ENCODE measurements at places on chromosomes 12 and 14.
A peak's percentile ranks its signal among the peaks of the same experiment; 100 is the strongest.

GRCh38 chr12:32482226-32482625, 82.9 kb downstream of the FGD4 start:
- DNase-seq = no peak

DNA sequence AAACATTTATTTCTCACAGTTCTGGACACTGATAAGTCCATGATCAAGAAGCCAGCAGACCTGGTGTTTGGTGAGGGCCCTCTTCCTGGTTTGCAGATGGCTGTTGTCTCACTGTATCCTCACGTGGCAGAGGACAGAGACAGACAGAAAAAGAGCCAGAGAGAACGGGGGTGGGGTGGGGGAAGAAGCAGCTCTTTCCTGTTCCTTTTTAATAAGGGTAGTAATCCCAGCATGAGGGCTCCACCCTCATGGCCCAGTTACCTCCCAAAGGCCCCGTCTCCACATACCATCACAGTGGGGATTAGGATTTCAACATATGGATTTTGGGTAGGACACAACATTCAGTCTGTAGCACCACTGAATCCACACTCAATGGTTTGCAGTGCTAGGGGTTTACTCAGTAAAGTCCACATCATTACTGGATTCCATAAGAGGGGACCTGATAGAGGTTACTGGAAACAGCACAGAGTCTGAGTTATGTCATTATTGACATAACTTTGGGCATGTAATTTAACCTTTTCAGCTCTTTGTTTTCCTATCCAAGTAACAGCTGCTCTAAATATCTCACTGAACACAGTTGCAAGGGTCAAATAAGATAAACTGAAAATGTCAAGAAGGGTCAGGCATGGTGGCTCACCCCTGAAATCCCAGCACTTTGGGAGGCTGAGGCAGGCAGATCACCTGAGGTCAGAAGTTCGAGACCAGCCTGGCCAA, 53.2 kb downstream of the RPAP3 start:
- DNase-seq = no peak

GRCh38 chr12:13164921-13165616, 31.5 kb upstream of the EMP1 start:
- DNase-seq = no peak

- DNase-seq = no peak
Measured at GRCh38 chr12:123726244-123726643, 14.1 kb downstream of the ATP6V0A2 start.

DNA sequence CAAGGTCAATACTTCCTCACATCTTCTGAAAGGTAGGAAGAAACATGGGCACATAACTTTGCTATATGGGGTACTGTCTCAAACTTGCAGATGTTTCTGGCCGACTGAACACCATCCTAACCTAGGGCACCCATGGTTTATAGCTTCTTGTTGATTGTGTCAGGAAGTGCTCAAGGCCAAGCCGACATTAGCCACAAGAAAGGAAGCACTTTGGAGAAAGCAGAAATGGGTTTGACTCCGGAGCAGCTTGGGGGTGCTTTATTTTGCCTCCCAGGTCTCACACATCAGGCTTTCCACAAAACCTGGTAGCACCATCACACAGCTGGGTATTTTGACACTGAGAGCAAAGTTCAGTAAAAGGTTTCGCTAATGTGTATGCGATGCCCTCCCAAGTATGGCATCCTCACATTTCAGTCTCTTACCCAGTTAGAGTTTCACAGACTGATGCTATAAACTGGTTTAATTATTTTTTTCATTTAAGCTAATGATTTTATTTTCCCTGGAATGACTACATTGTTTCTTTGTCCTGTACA, 25.2 kb upstream of the BHLHE41 start:
- DNase-seq = no peak

- no peak for DNase-seq
Measured at GRCh38 chr14:92750994-92751400, 2.6 kb upstream of the LGMN start.

DNA sequence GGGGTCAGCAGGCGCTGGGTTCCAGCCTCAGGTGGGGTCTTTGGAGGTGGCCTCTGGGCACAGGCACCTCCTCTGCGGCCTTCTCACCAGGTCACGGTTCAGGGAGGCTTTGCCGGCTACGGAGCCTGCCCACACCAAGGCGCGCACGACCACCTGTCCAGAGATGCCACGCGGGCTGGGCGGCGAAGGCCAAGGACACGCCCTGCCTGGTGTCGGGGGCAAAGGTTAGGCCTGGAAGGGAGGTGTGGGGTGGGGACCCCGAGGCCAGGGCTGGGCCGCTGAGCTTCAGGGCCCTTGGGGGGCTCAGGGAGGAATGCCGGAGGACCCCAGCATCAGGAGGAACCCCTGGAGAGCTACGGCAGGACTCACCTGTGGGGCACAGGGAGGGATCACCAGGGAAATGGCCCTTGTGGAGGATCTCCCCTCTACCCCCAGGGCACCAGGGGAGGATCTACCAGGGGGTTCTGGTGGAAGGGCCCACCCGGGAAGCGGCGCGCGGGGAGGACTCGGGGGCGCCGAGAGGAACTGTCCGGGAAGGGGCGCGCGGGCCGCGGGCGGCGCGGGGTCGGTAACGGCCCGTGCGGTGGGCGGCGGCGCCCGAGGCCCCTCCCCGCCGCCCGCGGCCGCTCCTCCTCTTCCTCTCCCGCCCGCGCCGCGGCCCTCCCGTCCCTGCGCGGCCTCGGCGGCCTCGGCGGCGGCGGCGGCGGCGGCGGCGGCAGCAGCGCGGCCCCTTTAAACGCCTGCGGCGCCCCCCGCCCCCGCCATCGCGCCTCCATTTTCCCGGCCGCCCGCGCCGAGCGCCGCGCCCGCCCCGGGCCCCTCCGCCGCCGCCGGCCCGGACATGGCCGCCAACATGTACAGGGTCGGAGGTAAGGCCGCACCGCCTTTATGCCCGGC, at the start of gene MTA1:
Gene MTA1 (plus strand): TSS at position 633 of the 897 bp plus-strand sequence. CDS start 209 bp downstream, at position 842.
- peak; percentile 22 for DNase-seq

GRCh38 chr12:2959505-2960389, 550 bp downstream of the TEAD4 start:
- no peak for DNase-seq

DNA sequence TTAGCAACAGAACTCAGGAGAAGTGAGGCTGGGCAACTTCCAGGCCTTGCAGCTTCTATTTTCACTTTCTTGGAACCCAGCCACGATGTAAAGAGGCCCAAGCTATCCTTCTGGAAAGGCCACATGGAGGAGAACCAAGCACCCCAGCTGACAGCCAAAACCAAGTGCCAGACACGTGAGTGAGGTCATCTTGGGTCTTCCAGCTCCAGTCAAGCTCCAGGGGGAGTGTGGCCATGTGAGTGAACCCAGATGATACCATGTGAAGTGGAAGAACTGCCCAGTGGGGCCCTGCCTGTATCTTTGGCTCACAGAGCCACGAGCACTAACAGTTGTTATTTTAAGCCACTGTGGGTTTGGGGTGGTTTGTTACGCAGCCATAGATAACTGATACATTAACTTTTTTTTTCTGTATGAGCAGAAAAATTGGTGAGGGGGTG, 126.8 kb upstream of the MAP1LC3B2 start:
- DNase-seq = no peak

GRCh38 chr14:20733684-20734429, 11.8 kb upstream of the EDDM3A start:
- no peak for DNase-seq

DNA sequence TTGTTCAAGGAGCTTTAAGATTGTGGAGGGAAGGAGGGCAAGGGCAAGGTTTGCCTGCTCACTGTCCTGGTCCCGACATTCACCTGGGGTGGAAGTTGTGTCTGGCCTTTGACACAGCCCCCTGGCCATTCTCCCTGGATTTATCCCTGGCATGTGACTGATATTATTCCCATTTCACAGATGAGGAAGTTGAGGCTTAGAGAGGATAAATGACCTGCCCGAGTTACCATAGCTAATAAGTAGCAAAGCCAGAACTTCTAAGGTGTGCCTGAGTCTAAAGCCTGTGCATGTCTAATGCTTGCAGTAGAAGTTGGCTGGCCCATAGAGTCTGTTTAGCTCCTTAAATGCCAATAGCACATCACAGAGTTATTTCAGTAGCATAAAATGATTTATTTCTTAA, 720 bp upstream of the FGF6 start:
- DNase-seq = no peak

DNA sequence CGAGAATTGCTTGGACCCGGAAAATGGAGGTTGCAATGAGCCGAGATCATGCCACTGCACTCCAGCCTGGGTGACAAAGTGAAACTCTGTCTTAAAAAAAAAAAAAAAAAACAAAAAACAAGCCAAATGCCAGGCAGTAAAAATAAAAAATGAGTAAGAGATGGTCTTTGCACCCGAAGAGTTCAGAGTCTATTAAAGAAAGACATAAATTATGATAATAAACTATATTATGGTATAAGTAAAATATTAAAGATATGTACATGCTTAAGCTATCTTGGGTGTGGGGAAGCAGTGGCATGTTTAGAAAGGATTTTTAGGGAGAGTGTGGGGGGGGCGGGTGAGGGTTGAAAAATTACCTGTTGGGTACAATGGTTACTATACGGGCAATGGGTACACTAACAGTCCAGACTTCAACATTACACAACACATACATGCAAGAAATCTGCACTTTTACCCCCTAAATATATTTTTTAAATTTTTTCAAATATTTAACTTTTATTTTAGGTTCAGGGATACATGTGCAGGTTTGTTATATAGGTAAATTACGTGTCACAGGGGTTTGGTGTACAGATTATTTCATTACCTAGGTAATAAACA, 99.3 kb downstream of the EEA1 start:
- DNase-seq = no peak

- DNase-seq = no peak
Measured at GRCh38 chr12:105337391-105337790, 6.9 kb downstream of the C12orf75 start.

DNA sequence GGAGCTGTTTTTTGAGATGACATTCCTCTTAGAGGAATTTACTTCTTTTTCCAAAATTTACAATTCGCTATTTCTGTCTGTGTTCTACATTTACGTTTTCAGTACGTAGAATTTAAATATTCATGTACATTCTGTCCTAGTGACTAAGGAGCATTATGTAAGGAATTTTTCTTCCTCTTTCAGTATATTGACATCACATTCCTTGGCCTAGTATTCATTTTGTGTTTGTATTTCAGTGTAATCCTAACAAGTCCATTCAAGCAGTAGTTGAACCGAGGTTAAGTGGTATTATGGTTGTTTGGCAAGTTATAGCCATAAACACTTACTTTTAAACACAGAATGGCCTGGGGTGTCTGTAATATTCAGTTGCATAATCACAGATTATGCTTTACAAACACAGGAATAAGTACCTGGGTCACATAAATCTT, 465.2 kb downstream of the PCNX1 start:
- DNase-seq = no peak

- DNase-seq = no peak
Measured at GRCh38 chr12:121365416-121366062, 13.3 kb upstream of the ANAPC5 start.

- DNase-seq = no peak
Measured at GRCh38 chr12:10801741-10802140, 686 bp downstream of the TAS2R7 start.

DNA sequence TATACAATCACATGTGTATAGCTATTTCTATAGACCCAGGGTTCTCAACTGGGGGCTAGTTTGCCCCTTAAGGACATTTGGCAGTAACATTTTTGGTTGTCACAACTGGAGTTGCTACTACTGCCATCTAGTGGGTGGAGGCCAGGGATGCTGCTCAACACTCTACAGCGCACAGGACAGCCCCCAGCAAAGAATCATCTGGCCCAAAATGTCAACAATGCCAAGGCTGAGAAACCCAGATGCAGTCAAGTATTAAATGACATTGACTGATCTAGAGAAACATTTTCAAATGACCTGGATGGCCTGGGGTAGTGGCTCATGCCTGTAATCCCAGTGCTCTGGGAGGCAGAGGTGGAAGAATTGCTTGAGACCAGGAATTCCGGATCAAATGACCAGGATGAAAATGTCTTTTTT, 5.8 kb downstream of the WSB2 start:
- peak; percentile 49 for DNase-seq

- no peak for DNase-seq
Measured at GRCh38 chr12:63294327-63294632, 143.3 kb upstream of the AVPR1A start.

GRCh38 chr14:73235531-73236155, 1.7 kb upstream of the PAPLN start:
- no peak for DNase-seq

- DNase-seq = no peak
Measured at GRCh38 chr12:65607401-65607841, 216.9 kb upstream of the HMGA2 start.

DNA sequence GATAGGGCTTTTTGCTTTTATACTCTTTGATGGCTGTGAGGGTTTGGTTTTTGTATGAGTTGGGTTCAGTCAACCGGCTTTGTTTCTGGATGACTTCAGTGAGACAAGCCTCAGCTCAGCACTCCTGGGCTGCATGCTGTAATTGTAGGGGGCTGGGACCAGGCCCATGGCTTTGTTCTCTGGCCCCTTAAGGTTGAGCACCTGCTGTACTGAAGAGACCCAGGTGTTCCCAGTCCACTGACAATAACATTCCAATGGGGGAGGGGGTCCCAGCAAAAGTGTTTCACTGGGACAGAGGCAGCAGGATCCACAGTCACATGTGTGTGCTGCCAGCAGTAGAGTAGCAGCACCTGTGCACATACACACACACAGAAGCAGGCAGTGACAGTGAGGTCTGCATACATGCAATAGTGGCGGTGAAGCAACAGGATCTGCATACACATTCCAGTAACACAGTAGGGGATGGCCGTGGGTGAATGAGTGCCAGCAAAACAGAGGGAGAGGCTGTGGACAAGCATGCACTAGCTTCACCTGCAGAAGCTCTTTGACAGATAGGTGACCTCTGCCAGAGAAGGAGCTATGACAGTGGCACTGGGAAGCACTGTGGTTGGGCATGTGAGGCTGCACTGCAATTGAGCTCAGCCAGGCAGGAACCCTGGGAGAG, 240.4 kb downstream of the ASCL1 start:
- DNase-seq = no peak

DNA sequence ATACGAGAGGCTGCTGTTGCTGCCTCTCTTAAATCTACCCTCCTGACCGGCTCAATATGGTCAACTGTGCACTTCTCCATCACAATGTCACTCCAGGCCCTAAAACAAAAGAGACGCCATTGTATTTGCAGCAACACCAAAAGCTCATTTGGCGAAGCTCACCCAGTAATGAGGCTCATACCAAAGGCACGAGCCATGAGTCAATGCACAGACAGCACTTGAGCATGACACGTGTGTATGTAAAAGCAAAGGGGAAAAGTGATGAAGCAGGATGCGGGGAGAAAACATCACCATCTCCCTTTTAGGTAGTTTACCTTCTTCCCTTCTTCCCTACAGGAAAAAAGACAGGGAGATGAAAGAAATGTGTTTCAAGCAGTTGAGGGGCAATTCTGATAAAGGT, 150.3 kb downstream of the FOXN3 start:
- DNase-seq = no peak
